ENCODE measurements at places on chromosomes 16 and 17.

DNA sequence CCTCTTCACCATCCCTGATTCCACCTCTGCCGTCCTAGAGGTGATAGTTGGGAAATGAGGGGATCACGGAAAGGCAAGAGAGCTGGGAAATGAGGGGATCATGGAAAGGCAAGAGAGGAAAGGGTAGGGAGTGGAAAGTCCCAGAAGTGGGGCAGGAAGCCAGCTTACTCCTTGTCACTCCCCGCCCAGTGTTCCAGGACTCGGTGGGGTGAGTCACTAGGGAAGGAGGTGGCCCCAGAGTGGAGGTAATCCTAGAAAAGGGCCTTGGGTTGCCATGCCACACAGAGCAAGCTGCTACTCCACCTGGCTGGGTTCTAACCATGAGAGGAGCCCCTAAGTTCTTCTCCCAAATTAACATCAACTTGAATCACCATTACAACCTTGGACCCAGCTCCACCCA is 14.8 kb downstream of the ALOXE3 start:
- no peak for DNase-seq

- no peak for DNase-seq
Measured at GRCh38 chr16:2785101-2785991, 2.0 kb downstream of the PRSS33 start.

DNA sequence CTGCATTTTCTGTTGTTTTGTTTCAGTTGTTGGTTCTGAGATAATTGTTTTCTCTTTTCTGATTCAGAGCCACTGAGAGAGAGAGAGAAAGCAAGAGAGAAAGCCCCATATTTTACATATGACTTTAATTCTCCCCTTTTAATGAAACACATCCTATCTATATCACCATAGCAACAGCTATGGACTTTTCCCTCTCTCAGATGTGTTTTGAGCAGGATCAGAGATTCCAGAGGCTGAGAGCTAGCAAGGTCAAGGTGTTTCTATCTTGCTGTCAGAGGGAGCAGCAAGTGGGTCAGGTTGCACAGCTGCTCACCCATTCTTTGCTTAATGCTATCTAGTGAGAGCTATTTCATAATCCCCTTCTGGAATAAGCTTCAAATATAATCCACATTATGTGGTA is 415.9 kb downstream of the CA10 start:
- DNase-seq = no peak

GRCh38 chr17:58534901-58535421 is 20.5 kb upstream of the MTMR4 start:
- DNase-seq = no peak

- no peak for DNase-seq
Measured at GRCh38 chr16:67294938-67295361, 15.6 kb downstream of the PLEKHG4 start.

GRCh38 chr17:28443901-28444638 is 29.4 kb upstream of the SLC13A2 start:
- no peak for DNase-seq

GRCh38 chr16:81784072-81784795 is 5.1 kb downstream of the PLCG2 start:
- no peak for DNase-seq

GRCh38 chr17:77929180-77929564 is 29.3 kb upstream of the TNRC6C start:
- no peak for DNase-seq

GRCh38 chr16:49856672-49857330 is 889 bp upstream of the ZNF423 start:
- peak; percentile 16 for DNase-seq

GRCh38 chr16:17705847-17706246 is 235.1 kb upstream of the XYLT1 start:
- DNase-seq = no peak

DNA sequence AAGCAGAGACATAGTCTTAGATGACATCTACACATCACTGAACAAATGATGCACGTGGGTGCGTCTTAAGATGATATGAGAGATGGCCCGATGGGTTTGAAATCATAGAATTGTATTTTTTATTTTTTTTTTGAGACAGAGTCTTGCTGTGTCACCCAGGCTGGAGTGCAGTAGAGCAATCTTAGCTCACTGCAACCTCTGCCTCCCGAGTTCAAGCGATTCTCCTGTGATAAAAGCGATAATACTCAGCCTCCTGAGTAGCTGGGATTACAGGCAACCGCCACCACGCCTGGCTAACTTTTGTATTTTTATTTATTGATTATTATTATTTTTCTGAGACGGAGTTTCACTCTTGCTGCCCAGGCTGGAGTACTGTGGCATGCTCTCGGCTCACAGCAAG is 5.3 kb downstream of the ST6GALNAC1 start:
- DNase-seq = no peak

- DNase-seq = no peak
Measured at GRCh38 chr16:49795513-49795912, 60.4 kb downstream of the ZNF423 start.

DNA sequence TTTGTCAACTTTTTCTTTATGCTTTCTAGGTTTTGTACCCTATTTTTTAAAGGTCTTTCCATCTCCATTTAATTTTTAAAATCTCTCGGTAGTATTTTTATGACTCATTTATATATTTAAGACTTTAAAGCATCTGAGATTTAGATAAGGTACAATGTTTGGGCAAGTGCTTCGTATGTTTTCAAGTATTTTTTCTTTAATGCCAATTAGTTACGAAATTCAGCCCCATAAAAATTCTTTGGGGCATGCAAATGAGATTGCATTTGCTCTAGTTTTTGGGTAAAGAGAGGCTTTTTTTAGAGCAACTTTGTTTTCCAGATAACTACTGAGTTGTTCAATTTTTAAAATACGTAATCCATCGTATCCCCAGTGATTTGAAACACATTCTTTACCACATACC is 65.3 kb upstream of the CRHR1 start:
- no peak for DNase-seq

DNA sequence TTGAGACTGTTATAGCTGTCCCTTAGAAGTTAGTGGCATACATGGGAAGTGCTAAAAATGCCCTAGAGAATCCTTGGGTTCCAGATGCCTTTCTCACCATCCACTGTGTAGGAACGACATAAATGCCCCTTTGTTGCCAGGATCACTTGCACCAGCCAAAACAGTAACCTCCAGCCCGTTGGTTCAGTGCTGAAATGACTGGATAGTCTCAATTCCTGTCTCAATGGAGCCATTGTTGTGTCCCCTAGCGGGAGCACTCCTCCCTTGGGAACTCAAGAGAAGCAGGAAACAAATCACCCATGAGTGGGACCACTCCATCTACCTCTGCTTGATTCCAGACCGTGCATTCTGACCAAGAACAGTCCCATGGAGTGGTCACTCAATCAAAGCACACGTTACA is 23.1 kb downstream of the MPHOSPH6 start:
- no peak for DNase-seq

DNA sequence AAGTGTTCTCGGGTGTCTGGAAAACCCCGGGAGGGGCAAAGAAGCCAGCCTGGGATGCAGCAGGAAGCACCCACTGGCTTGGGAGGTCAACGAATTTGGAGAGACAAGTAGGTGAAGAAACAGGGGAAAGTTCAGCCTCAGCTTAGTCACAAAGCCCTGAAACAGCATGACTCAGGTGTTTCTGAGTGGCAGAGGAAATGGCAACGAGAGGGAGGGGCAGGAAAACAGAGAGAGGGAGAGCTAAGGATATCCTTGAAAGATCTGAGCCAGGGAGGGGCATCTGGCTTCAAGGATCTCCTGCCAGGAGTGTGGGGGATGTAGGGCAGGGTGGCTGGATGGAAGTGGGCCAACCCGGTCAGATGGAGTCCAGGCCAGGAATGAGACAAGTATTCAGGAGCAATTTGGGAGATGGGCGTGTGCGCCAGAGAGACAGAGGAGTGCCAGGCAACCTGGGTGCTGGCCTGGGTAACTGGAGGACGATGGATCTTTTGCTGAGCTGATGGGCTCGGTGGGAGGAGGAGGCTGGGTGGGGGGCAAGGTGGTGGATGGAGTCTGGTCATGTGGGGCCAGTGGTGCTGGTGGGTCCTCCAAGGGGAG is 27.2 kb downstream of the ABCC3 start:
- DNase-seq = no peak

DNA sequence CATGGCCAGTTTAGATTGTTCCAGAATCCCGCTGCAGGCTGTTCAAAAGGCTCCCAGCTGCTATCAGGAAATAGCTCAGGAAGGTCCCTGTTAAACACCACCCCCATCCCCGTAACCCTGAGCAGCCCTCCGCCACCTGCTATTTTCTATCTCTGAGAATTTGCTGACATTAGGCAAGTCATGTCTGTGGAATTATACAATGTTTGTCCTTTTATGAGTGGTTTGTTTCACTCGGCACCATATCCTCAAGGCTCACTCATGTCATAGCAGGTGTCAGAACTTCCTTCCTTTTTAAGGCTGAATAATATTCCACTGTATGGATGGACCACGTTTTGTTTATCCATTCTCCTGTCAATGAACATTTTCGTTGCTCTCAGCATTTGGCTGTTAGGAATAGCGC is 164.3 kb upstream of the FOXF1 start:
- DNase-seq = no peak

DNA sequence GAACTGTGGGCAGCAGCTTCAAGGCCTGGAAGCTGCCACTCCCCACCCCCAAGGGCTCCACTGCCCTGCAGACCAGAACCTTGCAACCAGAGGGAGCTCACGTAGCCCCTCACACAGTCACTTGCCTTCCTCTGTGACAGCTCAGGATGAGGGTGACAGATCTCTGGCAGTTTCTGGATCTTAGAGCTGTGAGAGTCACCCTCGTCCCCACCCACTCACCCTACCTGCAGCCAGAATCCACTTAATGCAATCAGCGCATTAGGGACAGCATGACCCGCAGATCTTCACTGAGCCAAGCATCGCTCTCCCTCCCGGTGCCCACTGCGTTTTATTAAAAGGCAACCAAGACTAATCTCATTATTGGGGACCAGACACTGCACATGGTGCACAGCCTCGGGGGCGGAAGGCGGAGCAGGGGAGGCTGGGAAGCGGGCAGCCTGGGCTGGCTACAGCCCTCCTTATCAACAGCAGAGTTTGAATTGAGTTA is 3.5 kb downstream of the CYB561 start:
- DNase-seq = peak; percentile 69

- no peak for DNase-seq
Measured at GRCh38 chr17:35265566-35266141, 22.8 kb downstream of the SLFN5 start.

DNA sequence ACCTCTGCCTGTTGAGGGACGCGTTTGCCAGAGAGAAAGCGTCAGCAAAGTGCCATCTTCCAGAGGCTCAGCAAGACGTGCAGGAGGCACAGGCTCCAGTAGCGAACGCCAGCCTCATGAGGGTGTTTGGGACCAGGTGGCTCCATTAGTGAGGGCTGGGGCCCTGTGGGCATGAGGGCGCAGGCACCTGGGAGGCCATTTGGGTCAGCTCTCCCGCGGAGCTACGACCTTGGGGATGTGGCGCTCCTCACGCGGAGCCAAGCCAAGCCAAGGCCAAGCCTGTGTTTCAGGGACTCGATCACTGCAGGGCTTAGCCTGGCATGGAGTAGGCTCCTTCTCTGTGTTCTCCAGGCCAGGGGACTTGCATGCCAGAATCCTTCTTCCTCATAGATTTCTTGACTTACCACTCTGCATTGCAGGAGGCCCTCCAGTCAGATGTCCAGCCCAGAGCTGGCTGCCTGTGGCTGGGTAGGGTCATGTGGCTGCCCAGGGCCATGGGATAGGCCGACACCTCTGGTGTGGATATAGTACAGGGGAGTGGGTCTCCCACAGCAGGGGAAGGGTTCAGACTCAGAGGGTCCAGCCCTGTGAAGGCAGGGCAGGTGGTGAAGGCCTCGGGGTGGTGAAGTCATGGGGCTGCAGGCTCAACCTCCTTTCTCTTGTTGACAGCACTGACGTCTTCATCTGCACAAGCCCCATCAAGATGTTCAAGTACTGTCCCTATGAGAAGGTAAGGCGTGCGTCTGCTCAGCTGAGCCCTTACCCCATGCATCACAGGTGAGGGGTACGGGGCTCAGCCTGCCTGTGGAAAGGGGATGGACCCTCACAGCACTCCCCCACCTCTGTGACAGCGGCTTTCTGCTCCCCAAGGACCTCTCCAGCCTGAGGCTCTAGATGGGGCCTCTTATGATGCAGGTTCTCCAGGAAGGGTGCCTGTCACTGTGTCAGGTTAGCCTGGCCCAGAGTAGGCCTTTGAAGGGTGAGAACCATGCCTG is 19.6 kb downstream of the NT5M start:
- DNase-seq = no peak

- no peak for DNase-seq
Measured at GRCh38 chr17:62668091-62668804, 40.8 kb downstream of the MRC2 start.

- no peak for DNase-seq
Measured at GRCh38 chr16:85947230-85948137, 48.5 kb downstream of the IRF8 start.

- no peak for DNase-seq
Measured at GRCh38 chr17:71769850-71770249, 351.0 kb upstream of the SOX9 start.

Data from Kasumi-1 (cell line).